ENCODE measurements at places on chromosomes 6 and 20. TPM values are rescaled to one million over a fixed set of nuclear protein-coding genes. Genes with fewer than 3 reads are reported as not detected.

ABCF1 gene
- 55.2 TPM for total RNA-seq

VGLL2 gene
- not detected for total RNA-seq

DNMT3B gene
- total RNA-seq, result 1.8 TPM

GLP1R gene
- 0.73 TPM for total RNA-seq

DNA sequence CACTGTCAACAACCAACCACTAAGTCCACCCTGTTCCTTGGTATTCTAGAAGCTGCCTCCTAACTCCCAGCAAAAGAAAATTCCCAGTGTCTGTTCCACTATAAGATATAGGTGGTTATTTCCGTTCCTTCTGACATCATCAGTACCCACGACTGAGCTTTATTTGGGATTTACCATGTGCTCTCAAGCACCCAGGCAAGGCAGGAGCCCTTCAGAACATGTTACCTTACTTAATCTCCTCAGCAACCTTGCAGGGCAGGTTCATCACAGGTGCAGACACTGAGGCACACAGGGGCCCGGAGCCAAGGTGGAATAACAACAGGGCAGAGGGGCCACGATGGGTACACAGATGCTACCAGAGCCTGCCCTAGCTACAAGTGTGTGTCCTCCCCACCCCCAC, 10.8 kb downstream of the ABHD16A start:
- DNase-seq, result no peak

DNA sequence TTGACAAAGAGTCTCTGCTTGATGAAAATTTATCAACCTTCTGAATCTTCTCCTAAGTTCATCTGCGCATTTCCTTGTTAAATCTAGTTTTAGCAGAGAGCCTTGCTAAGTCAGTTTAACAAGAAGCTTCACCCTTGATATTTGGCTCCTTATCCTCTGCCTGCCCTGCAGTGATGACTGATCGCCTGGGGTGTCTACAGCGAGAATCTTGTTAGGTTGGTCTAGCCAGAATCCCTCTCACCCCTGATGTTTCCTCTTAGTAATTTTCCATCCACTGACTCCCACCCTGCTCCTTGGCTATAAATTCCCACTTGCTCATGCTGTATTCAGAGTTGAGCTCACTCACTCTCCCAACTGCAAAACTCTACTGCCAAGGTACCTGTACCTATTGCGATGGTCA, 114.1 kb downstream of the TENT5A start:
- no peak for DNase-seq

DNA sequence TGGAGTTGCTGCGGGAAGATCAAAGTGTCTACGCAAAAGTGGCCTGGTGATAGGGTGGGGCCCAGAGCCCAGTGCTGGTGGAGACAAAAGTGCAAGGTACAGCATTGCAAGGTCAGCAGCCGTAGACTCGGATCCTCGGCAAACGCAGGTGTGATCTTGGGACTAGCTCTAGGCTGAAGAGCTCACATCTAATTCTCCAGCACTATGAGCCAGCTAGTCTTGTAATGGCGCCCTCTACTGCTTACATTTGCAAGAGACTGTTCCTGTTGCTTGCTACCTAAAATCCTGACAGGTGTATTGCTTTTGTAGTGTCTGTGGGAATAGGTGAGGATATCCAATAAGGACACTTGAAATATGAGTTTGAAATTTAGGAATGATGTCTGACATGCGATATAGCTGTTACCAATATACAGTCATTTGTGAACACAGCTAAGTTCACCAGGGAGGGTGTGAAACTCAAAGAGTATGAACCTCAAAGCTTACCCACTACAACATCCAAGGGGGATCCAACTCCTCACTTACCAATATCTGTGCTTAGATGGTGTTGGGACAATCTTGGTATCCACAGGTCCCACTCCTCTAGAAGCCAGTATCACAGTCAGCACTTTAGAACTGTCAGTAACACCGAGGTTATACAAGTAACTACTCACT, 58.4 kb downstream of the PDE7B start:
- DNase-seq, result no peak

- no peak for DNase-seq
Observed at GRCh38 chr6:166221040-166221439, 53.4 kb upstream of the TBXT start.

GRCh38 chr6:111242452-111242851, 155.1 kb downstream of the SLC16A10 start:
- no peak for DNase-seq

All from breast epithelium (tissue), 4 donors.